ENCODE measurements at places on chromosomes 1 and 21.

- DNase-seq, result no peak
These were observed 39.0 kb upstream of the PDE9A start for GRCh38 chr21:42614396-42614795.

- no peak for DNase-seq
These were observed 19.0 kb downstream of the YARS1 start for GRCh38 chr1:32798191-32798590.

DNA sequence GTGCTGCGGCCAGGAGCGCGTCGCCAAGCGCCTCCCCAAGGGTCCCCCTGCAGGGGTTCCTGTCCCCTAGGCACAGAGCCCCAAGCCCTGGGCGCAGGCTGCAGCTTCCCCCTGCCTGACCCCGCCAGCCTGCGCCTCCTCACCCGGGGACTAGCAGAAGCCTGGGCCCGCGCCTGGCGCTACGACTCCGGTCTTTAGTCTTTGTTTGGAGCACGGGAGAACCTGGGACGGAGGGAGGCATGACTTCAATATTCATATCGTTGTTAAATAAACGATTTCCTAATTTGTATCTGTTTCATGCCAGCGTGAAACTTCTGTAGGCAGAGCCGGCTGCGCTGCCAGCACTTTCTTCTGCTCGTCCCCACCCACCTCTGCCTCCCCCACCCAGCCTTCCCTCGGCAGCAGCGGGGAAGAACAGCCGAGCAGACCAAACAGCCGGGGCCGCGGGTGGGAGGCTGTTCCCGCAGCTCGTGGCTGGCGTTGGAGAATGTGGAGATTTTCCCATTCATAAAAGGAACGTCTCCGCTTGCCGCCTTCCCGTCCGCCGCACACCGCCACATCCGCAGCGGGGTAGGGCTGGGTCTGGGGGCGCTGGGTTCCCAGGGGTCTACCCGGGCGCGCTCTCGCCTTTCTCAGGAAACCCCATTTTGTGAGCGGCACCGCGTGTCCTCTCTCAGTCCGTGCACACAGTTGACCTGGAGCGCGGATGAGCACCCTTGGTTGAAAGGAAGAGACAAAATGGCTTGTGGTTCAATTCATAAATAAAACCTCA is 777 bp upstream of the TRIM67 start:
- no peak for DNase-seq

GRCh38 chr1:159898527-159898926 is 1.4 kb downstream of the CFAP45 start:
- no peak for DNase-seq

DNA sequence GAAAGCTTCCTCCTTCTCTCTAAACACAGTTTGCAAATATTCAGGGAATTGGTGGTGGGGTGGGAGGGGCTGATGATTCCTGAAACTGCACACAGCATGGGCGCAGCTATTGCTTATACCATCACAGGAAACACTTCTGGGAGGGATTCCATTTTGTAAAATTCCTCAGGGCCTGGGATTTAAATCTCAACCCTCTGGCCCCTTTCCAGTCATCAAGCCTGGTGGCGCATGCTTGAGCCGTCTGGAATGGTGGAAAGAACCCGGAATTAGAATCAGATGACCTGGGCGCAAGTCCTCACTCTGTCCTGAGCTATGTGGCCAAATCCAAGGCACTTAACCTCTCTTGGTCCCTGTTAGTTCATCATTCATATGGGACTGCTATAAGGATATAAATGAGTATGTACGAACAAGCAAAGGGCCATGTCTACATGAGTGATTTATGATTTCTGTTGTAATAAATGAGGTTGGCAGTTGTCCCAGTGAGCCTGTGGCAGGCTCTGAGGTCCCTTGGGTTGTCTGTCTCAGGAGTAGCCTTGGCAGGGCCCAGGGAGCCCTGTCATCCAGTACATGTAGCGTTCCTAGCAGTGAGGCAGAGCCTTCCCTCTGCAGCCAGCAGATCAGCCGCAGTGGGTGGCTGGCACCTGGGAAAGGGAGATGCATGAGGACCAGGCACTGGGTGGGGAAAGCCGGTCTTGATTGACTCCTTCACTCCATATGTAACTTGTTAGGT is 72.0 kb downstream of the MAN1C1 start:
- no peak for DNase-seq

- no peak for DNase-seq
These were observed 2.1 kb upstream of the HCRTR1 start for GRCh38 chr1:31615414-31615813.

DNA sequence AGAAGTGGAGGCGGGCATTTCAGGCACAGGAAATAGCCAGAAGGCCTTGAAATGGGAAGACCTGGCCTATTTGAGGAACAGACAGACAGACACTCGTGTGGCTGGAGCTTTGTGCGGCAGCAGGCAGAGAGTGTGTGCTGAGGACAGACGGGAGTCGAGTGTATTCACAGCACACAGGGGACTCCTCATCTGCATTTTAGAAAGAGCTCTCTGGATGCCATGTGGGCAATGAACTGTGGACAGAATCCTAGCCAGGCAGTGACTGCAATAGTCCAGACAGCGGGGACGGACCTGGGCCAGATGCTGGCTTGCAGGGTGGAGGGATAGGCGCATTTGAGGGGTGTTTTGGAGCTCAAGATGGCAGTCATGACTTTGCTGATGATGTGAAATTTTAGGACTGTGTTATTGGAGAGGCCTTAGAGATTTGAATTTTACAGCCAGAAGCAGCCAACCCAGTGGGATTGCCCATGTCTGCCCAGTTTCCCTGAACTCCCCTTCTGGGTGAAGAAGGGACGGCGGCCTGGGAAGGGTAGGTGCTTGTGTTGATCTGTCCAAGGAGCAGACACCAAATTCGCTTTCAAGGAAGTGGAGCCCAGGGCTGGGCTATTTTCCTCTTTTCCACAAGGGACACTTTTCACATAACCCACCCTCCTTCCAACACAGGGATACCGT is 43.7 kb downstream of the CHAF1B start:
- no peak for DNase-seq

- no peak for DNase-seq
These were observed 376.4 kb downstream of the BRINP2 start for GRCh38 chr1:177547200-177547599.

- no peak for DNase-seq
These were observed 808.7 kb downstream of the NCAM2 start for GRCh38 chr21:21806711-21807597.

- no peak for DNase-seq
These were observed 49.3 kb upstream of the SAMSN1 start for GRCh38 chr21:14595449-14595848.

DNA sequence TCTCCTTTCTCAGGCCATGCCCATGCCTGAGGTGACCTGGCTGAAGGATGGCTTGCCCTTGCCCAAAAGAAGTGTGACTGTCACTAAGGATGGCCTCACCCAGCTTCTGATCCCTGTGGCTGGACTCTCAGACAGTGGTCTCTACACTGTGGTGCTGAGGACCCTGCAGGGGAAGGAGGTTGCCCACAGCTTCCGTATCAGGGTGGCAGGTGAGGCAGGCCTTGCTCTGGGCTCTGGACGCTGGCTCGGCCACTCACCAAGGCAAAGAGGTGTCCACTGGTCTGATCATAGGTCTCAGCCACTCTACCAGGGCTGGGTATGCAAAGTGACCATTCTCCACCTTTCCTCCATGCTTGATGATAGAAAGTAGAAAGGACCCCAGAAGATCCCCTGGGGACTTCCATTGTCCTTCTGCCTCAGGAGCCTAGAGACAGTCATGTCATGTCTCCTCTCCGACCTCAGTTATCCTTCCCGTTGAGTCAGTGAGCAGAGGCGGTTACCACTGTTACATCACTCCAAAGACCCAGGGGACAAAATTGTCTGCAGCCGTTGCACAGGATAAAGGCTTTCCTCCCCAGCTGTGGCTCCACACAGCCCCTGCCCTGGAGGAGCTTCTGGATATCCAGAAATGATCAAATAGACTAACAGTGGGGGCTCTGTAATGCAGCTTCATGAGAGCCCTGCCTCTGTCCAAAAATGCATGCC is 34.2 kb downstream of the IGFN1 start:
- DNase-seq, result no peak

DNA sequence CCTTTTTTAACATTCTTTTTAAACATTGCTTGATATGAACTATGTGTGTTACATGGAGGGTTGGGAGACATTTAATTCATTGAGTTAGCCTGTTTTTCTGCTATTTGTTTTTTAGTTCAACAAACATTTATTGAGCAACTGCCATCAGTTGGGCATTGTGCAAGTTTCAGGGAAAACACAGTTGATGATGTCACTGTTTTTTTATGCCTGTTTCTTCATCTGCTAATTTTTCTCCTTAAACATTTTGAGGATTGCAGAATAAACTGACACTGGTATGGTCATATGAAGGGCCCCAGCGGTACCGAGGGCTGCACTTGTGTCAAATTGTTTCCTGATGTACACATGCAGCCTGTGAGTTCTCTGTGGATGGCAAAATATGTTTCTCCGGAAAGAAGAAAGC is 253.0 kb downstream of the FGGY start:
- no peak for DNase-seq

GRCh38 chr1:49765034-49765433 is 258.7 kb downstream of the AGBL4 start:
- DNase-seq, result no peak

- DNase-seq, result no peak
These were observed 41.9 kb upstream of the LRP8 start for GRCh38 chr1:53369761-53370160.

DNA sequence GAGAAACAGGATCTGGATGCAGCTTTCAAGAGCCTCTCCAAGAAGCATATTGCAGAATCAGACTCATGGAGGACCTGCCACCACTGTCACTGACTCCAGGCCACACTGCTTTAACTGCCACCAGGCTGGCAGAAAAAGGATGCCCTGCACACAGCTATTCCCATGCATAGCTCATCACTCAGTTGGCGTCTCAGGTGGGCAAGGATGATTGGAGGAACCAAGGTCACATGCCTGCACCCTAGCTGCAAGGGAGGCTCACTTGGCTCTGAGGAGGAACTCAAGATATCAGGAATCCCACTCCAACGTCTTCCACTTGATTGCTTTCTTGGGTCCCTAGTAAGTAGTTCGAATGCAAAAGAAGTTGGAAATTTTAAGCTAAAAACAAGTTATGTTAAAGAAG is 19.6 kb upstream of the SPOCD1 start:
- DNase-seq, result no peak

- DNase-seq, result no peak
These were observed 34.2 kb downstream of the SYF2 start for GRCh38 chr1:25197982-25198662.

DNA sequence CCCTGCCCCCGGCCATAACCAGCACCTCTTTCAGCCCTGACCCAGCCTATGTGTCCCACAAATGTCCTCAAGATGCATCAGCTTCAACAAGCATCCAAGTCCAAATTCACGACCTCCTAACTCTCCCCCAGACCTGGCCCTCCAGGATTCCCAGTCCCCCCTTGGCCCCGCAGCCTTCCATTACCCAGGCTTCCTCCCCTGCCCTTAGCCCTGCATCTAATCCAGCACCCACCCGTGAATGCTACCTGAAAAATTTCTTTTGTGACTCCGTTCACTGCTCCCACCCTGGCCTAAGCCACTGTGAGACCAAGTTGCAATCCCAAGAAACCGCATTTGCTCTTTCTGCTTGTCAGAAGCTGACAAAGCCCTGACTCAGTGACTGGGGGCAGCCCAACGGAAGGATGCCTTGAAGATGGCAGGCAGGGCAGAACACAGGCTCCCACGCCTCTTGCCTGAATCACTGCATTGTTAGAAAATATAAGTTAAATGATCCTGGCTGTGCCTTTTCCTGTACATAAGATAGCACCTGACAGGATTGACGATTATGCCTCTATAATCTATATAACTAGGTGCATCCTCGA is 939 bp upstream of the MFAP2 start:
- no peak for DNase-seq

GRCh38 chr1:94555091-94555490 is 13.5 kb upstream of the F3 start:
- DNase-seq, result no peak

DNA sequence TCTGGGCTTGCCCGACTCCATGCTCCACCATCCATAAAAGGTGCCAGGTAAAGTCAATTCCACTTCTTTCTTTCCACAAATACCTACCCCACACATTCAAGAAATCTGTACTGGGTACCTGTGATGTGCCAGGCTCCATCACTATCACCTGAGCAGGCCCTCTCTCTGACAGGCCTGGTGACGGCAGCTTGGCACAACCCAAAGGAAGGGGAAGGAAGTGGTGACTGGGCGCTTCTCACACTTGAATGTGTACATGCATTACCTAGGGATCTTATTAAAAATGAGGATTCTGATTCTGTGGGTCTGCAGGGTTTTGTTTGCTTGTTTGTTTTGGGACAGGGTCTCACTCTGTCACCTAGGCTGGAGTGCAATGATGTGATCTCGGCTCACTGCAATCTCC is 7.5 kb downstream of the HTR1D start:
- no peak for DNase-seq

DNA sequence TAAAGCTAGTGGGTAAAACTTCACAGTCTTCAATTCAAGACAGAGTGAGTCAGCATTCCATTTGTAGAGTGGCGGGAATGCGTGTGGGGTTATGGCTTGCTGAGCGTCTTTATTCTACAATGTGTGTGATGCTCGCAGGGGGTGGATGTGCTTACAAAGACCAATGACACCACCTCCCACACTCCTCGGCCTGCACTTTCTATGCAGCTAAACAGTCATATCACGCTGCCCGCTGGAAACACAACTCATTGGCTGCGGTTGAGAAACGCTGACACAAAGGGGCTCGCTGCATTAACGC is 298.5 kb downstream of the PCP4 start:
- DNase-seq, result no peak

DNA sequence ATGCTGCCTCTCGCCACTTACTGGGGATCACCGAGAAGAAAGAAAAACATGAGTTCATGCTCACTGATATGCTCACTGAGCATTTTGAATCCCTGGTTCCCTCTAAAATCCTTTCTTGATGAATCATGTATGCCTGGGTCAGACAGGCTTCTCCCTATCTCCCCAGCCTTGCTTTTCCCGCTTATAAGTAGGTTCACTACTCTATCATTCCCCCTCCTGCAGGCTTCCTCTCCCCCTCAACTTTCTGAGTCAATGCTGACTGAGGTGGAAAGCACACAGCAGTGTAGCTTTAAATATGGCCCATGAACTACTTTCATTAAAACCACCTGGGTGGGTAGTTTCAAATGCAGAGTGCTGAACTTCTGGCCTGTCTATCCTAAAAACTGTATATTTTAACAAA is 41.7 kb downstream of the FMO4 start:
- no peak for DNase-seq

- no peak for DNase-seq
These were observed 62.5 kb upstream of the TARBP1 start for GRCh38 chr1:234541286-234541975.
